Mammary epithelial cell (primary cell): ENCODE measurements at places on chromosomes 13 and 19. TPM values are rescaled to one million over a fixed set of nuclear protein-coding genes. Genes with fewer than 3 reads are reported as not detected.

The ZNF154 gene
- 0.21 and 0.42 TPM in 2 replicates for total RNA-seq

The TMEM145 gene
- 0.21 TPM in 1 of 2 replicates, not detected in the other for total RNA-seq

The CGB3 gene
- total RNA-seq, result not detected

The TTC9B gene
- total RNA-seq, result not detected

The ATXN8OS gene
- total RNA-seq, result not detected

The ADGRE3 gene
- total RNA-seq, result not detected

The FGF14 gene
- not detected for total RNA-seq

The PTPRS gene
- 93.4 TPM for total RNA-seq

The UBA52 gene
- 698 TPM for total RNA-seq

The ZNF121 gene
- 70.5 TPM for total RNA-seq

The CRLF1 gene
- 2.3 TPM for total RNA-seq

The ELL gene
- 17.3 TPM for total RNA-seq

The CBARP gene
- total RNA-seq, result 7.3 and 7.9 TPM in 2 replicates

The CYP4F3 gene
- 0.54 and 0.59 TPM in 2 replicates for total RNA-seq

The C19orf38 gene
- 0.50 TPM for total RNA-seq
